ENCODE measurements at places on chromosomes 2 and 18.

GRCh38 chr18:61348230-61348629, 15.0 kb downstream of the CDH20 start:
- DNase-seq, result no peak

- no peak for DNase-seq
Measured at GRCh38 chr2:6992794-6993228, 75.6 kb downstream of the RNF144A start.

- no peak for DNase-seq
Measured at GRCh38 chr2:32135409-32135808, 30.3 kb upstream of the SLC30A6 start.

GRCh38 chr2:66236067-66236685, 198.7 kb upstream of the MEIS1 start:
- DNase-seq, result no peak

- DNase-seq, result no peak
Measured at GRCh38 chr2:203631068-203631757, 75.2 kb upstream of the CD28 start.

GRCh38 chr2:68745006-68745405, 10.4 kb downstream of the ARHGAP25 start:
- no peak for DNase-seq

DNA sequence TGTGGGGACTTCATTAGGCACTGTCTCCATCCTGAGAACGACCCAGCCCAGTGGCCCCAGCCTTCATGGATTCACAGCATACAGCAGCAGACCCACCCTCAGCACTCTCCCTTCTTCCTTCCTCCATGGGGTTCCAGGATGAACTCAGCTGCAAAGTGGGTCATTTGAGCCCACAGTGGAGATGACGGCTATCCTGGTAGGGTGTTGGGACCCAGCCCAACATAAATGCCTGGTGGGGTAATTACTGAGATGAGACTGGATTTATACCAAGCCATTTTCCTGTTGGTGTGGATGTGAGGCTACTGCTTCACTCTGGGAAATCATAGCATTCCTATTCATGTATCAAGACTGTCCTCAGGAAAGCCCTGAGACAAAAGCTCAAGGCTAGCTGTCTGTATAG, 536.7 kb upstream of the TNP1 start:
- DNase-seq, result no peak

GRCh38 chr2:61177727-61178549, 15.9 kb downstream of the C2orf74 start:
- peak; percentile 30 for DNase-seq

DNA sequence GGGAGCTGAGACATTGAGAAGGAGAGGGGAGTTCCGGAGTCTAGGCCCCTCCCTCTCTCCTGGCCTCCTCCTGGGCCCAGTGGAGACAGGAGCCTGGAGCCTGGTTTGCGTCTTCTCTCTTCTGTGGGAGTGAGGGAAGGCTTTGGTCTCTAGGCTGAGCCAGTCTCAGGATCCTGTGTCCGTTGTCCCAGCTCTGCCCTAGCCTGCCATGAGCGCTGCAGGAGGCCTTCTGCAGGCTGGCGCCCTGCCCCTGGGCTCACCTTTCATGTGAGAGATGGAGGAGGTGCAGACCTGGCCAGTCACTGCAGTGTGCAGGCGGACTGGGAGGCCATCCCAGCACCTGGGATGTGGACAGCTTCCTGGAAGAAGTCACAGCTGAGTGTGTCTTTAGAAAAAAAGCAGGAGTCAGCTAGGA, 8.7 kb downstream of the IMPA2 start:
- DNase-seq, result no peak

- DNase-seq, result no peak
Measured at GRCh38 chr2:120398996-120399888, 53.3 kb downstream of the INHBB start.

GRCh38 chr2:231800493-231801091, 14.3 kb downstream of the COPS7B start:
- peak; percentile 17 for DNase-seq

- DNase-seq, result no peak
Measured at GRCh38 chr18:35671966-35672603, 90.5 kb downstream of the GALNT1 start.

All from effector CD4-positive, alpha-beta T cell (primary cell).